ENCODE measurements at places on chromosomes 11 and 22.

DNA sequence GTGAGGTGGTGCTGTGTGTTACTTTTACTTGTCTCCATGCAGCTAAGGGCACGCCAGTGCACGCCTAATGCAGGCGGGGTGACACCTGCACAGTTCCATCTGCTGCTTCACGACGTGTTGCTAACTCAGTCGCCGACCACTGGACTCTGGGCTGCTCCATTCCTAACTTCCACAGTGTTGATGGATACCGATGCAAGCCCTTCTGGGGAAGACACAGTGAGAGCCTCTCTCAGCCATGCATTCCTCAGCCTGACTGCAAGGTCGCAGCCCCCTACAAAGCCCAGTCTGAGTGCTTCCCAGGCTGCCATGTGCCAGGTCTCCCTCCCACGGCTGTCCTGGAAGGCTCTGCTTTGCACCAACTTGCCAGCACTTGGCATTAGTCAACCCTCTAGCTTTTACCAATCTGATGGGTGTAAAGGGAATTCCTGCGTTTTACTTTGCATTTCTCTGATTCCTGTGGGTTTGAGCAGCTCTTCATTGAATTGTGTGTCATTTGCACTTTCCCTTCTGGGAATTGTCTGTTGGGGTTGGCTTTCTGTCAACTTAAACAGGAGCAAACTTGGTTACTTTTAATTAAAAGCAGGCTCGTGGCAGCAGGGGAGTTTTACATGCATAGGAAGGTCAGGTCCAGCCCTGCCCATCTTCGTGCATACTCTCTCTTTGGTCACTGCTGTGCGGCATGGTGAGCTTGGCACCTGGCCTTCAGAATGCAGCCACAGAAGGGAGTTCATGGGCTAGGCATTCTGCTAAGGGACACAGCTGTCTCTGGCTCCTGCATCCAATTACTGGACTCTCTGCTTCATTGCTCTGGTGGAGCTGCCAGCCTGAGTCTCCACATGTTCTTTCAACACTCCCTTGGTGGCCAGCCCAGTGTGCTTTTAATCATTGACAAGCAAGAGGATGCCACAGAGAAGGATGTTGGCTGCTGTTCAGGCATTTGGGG, 34.6 kb upstream of the SHANK2 start:
- DNase-seq: no peak

GRCh38 chr11:113477321-113477720, 2.1 kb upstream of the DRD2 start:
- peak; percentile 36 for DNase-seq

- DNase-seq: no peak
Observed at GRCh38 chr11:59272771-59273372, 60.1 kb upstream of the MPEG1 start.

- peak; percentile 20 for DNase-seq
Observed at GRCh38 chr11:89405629-89406028, 85.5 kb downstream of the NOX4 start.

DNA sequence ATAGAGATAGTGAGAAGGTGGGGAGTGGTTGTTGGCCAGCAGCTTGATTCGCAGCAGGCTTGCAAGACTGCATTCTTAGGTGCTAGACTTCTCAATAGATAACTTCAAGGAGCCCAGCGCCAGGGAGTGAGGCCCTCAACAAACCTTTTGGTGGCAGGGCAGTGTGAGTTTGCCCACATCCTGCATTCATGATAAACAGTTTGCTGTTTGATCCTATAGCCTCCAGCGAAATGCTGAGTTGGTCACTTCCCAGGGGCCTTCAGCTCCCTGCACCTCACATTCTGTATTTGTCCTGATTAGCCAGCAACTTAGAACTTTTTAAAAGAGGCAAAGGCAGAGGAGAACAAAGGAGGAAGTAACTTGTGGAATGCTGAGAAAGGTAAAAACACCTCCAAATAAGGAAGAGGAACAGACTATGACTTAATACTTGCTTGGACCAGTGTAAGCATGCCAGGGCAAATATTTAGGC, 25.1 kb downstream of the OR10A6 start:
- no peak for DNase-seq

DNA sequence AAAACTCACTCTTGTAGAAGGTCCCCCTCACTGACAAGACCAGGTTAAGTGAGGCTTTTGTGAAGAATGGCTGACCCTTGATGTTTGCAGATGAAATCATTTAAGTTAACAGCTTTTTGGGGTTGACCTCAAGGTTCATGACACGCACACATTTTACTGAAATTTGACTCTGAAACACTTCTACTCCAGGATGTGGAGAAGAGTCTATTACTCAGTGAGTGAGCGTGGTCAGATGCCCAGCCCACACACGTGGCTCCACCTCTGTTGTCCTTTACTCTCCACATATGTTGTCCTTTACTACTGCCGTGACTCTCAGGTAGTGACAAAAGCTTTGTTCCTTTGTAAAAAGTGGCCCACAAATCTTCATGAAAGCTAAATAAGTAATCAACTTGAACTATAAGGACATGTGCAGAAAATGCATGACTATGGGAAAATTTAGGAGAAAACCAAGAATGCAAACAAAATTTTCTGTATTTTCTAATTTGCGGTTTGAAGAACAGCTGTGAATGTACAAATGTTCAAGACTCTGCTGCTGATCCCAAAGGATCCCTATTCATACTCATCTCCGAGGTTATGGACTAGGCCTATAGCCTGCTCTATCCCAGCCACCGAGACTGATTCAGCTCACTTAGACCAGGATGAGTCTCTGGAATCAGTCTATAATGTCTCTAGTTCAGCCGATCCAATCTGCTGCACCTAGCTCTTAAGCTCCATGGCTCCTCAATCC, 22.4 kb downstream of the XRRA1 start:
- DNase-seq: no peak

DNA sequence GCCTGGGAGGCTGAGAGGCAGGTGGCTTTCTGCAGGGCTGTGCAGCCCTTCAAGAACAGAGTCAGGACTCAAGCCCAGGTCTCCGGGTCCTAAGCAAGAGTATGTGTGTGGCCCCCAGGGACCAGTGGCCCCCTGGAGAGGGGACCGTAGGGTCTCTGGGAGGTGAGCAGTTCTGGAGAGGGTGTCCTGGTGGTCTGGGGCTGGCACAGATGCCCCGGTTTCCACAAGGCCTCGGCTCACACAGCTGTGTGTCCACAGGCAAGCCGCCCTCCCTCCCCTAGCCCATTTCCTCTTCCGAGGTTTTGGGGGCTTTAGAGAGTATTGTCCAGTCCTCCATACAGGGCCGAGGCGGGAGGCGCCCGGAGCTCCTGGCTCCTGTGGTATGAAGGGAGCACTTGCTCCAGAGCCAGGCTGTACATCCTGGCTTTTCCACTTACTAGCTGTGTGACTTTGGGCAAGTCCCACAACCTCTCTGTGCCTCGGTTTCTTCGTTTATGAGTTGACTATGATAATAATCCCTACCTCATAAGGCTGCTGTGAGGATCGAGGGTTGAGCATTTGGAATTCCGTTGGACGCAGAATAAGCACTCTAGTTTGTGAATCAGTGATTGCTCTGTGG, 3.4 kb upstream of the RPS19BP1 start:
- no peak for DNase-seq

- peak; percentile 83 for DNase-seq
Observed at GRCh38 chr11:112784323-112785073, 176.7 kb upstream of the NCAM1 start.

DNA sequence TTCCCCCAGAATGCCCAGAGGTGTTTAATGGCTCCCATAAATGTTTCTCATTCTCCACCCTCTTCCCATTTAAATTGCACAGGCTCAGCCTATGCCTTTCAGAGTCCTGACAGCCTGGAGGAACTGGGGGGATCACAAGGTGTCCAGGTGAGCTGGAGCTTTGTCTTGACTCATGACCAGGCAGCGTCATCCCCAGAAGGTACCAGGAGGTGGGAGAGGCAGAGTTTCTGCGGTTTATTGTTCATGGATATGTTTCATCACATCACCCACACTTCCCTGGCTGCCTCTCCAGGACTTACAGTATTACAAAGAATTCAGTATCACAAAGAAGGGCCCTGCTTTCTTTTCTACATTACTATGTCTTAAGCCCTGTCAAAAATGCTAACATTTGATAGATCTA, 103.2 kb upstream of the GALNT18 start:
- no peak for DNase-seq

DNA sequence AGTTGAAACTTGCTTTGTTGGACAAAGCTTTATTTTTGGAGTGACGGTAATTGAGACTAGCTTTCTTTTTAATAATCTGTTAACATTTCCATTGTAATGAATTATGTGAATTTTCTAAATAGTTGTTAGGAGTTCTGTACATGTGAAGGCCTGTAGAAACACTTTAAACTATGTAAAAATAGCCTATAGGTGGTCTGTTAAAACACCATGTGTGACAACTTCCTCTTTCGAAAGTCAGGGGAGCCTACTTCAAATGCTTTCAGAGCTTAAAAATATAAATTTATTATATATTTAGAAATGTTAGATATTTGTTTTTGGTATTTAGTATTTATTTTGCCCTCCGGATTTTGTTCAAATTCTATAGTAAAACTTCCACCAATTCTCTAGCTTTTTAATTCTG, 28.7 kb downstream of the DDIAS start:
- no peak for DNase-seq

GRCh38 chr11:13249177-13249576, 28.4 kb upstream of the BMAL1 start:
- DNase-seq: no peak

DNA sequence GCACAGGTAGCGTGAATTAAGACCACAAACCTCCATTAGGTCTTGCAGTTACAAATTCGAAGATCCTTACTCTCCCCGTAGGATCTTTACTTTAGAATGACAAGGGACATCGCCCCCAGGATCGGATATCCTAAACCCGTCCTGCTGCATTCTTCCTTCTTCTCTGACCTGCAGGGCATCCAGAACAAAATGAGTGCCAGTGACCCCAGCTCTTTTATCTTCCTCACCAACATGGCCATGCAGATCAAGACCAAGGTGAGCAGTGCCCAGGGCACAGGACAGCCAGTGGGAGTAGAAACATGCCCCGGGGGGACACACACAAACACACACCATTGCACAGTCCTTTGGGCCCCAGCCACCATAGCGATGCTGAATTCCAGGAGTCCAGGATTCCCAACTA, 42.6 kb upstream of the MPEG1 start:
- DNase-seq: no peak

- no peak for DNase-seq
Observed at GRCh38 chr11:93984196-93984567, 37.0 kb upstream of the HEPHL1 start.

DNA sequence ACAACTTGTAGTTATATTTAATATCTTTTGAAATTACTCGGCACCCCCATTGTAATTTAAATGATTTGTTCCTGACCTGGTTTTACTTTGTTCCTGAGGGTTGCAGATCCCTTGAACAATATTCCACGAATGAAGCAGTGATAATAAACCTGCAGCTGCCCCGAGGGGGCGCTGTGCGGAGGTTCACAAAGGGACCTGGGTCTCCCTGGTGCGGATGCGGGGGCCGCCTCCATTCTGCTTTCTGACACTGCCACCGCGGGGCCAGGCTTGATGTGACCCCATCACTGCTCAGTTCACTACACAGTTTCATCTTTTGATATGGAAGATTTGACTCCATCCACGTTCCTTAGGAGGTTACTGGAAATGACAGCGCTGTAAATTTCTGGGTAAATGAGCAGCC, 62.9 kb upstream of the PRODH start:
- no peak for DNase-seq

DNA sequence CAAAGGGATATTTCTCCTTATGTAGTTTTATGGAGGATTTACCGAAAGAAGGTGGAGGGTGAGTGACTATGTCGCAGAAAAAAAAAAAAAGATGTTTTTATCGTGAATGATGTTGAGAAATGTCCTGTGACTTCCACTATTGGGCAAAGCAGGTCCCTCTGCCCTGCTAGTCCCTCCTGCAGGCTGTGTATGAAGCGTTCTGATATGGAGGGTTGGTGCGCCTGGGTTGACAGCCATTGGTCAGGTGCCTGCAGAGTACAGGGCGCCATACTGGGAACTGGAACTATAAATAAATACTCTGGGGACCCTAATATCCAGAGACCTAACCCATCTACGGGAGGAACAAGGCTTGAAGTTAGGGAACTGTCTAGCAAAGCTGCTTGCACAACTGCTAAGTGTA, 1.5 kb downstream of the IL17RA start:
- no peak for DNase-seq

DNA sequence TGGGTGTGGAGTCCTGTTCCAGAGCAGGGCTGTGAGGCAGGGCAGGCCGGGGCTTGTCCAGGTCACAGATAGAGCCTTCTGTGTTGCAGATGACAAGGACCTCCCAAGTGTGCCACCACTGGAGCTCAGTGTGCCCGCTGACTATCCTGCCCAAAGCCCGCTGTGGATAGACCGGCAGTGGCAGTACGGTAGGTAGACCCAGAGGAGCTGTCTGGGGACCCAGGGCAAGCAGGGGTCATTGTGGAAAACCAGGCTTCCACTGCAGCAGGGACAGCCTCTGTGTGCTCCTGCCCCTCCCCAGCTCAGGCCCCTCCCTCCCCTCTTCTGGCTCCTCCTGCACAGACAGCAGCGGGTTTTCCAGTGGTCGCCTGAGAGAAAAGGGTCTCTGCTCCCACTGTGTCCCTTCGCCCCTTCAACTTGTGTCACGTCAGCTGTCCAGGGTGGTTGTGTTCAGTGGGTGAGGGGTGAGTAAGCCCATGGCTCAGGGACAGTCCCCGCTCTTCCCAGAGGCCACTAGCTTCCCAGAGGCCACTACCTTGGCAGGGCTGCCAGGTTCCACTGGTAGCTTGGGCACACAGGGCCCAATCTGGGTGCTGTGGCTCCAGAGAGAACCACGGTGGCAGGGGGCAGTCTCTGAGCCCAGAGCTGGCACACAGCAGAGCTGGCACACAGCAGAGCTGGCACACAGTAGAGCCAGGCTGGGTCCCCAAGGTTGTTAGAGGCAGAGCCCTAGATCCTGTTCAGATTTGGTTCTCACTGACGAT, 78.4 kb downstream of the MED15 start:
- DNase-seq: no peak

DNA sequence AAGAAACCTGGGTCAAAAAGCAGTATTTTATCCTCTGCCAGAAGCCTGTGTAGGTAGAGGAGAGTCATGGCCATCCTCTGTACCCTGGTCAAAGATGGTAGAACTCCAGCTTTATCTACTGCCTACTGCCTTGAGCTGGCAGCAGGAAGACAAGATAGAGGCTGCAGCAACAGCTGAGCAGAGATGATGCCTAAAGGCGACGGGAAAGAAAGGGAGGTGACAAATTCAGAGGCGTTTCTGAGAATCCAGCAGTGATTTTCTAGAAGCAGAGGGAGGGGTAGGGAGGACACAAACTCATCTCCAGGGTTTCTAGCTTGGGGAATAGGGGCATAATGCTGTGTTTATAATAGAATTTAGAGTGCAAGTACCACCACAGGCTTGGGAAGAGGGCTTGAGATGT, 15.5 kb upstream of the C1QTNF4 start:
- DNase-seq: no peak
